ENCODE measurements at places on chromosomes 3 and 15.

GRCh38 chr3:157767607-157768006, 264.4 kb upstream of the VEPH1 start:
- no peaks in the 10 kb centered on the region for H3K27me3 ChIP-seq
- no peaks in the 10 kb centered on the region for H3K4me1 ChIP-seq
- H3K36me3 ChIP-seq, result no peaks in the 10 kb centered on the region
- H3K27ac ChIP-seq, result no peak overlapping the region
- H3K4me3 ChIP-seq, result no peak overlapping the region

DNA sequence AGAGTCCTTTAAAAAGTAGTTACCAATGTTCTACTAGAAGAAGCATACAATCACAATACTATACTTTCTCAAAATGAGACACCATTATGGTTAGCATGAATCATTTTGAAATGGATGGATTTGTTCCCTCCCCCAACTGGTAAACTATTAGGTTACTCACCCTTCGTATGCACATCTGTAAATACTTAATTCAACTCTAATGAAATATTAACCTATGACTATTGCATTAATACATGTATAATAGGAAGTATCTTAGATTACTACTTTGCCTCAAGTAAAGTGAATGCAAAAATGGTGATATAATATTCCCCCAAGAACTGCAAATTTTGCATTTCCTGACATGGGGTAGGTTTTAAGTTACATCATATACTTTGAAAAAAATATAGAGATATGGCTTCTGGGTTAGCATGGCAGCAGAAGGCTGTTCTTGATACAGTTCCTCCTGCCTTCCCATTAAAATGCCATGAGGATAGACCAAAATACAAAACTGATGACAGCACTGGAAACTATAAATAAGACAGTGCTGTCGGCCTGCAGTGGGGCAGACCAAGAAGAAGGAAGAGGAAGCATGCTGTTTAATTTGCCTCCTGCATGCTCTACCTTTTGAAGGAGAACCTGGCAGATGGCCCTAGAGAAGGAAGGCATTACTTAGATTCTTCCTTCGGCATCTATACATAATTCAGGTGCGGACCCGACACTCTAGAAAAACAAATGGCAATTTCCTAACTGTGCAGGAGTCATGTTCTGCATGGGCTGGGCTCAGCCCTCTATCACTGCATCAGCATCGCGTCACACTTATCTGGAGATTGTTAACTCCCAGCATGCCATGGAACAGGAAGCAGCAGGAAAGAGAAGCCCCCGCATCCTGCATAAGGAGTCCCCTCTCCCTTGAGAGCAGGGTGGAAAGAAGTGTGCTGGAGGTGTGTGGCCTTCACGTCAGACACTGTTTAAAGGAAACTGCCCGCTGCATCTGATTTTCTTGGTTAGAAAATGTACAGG, 41.8 kb upstream of the NEO1 start:
- H3K27ac ChIP-seq, result no peak overlapping the region
- no peaks in the 10 kb centered on the region for H3K27me3 ChIP-seq
- no peaks in the 10 kb centered on the region for H3K4me1 ChIP-seq
- H3K36me3 ChIP-seq, result no peaks in the 10 kb centered on the region
- no peak for DNase-seq

GRCh38 chr15:86157606-86158293, 78.1 kb downstream of the AGBL1 start:
- H3K27ac ChIP-seq, result no peak overlapping the region
- no peaks in the 10 kb centered on the region for H3K4me1 ChIP-seq
- H3K4me3 ChIP-seq, result no peak overlapping the region
- H3K27me3 ChIP-seq, result no peaks in the 10 kb centered on the region

DNA sequence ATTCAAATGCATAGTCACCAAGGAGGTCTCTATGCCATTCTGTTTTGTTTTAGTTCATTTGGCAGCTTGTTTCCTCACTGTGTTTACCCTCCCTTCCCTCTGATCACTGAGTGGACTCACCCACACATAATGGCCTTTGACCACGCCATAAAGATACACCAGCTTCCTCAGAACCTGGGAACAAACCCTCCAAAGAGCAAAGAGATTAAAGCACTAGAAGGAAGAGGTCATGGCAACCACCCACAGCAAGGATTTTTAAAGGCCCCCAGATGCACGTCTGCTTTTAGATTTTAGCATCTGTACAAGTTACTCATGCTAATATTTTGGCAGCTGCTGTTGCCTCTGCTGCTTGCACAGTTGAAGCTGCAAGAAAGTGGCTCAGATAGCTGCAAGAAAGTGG, 47.9 kb upstream of the CADPS start:
- no peaks in the 10 kb centered on the region for H3K4me1 ChIP-seq
- no peak overlapping the region for H3K4me3 ChIP-seq
- no peak overlapping the region for H3K27ac ChIP-seq
- no peaks in the 10 kb centered on the region for H3K36me3 ChIP-seq

GRCh38 chr3:42503957-42504333, 1.5 kb downstream of the VIPR1 start:
- H3K27me3 ChIP-seq, result no peaks in the 10 kb centered on the region
- peaks cover 37% of the 10 kb centered on the region for H3K4me1 ChIP-seq
- DNase-seq, result no peak
- H3K4me3 ChIP-seq, result no peak overlapping the region

GRCh38 chr15:76299786-76300185, 11.5 kb downstream of the ETFA start:
- no peaks in the 10 kb centered on the region for H3K36me3 ChIP-seq
- H3K4me3 ChIP-seq, result no peak overlapping the region
- H3K27me3 ChIP-seq, result no peaks in the 10 kb centered on the region
- DNase-seq, result no peak
- H3K27ac ChIP-seq, result no peak overlapping the region
- no peaks in the 10 kb centered on the region for H3K4me1 ChIP-seq

DNA sequence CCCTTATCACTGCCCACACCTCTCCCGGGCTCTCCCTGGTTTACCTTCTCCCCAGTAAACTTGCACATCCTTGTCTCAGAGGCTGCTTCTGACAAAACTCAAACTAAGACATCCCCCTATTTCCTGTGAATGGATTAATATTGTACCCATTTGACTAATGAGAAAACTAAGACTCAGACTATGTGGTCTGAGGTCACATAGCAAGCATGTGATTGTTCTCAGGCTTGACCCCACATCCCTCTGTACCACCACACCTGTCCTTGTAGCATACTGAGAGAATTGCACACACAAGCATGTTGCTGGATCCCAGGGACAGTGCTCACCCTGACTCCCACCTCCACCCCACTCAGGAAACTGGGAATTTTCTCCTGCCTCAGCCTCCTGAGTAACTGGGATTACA, 90.7 kb upstream of the HES1 start:
- H3K4me3 ChIP-seq, result no peak overlapping the region
- no peaks in the 10 kb centered on the region for H3K4me1 ChIP-seq
- H3K27ac ChIP-seq, result no peak overlapping the region
- no peaks in the 10 kb centered on the region for H3K27me3 ChIP-seq
- no peak for DNase-seq

GRCh38 chr3:195306369-195306768, 35.4 kb upstream of the XXYLT1 start:
- no peaks in the 10 kb centered on the region for H3K27me3 ChIP-seq
- no peak for DNase-seq
- H3K4me1 ChIP-seq, result no peaks in the 10 kb centered on the region
- H3K4me3 ChIP-seq, result no peak overlapping the region
- H3K36me3 ChIP-seq, result peaks cover 22% of the 10 kb centered on the region

DNA sequence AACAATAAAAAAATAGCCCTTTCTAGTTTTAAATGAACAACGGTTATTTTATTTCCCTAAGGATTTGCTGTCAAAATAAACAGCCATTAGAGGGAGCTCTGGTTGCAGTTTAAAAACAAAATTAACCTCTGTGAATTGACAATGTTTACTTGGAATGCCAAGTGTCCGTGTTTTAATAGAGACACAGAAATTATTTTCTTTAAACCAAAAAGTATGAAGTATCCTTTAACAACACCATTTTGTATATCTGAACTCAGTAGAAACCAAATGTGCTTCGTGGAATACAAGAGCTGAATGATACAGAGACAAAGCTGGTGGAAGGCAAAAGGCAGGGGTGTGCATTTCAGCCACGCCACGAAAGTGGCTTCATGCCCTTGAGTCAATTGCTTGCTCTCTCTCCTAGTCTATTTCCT, 74.4 kb downstream of the MOBP start:
- no peaks in the 10 kb centered on the region for H3K27me3 ChIP-seq
- H3K4me3 ChIP-seq, result no peak overlapping the region
- H3K4me1 ChIP-seq, result no peaks in the 10 kb centered on the region
- no peak for DNase-seq

- peaks cover 47% of the 10 kb centered on the region for H3K36me3 ChIP-seq
- H3K27ac ChIP-seq, result no peak overlapping the region
- no peaks in the 10 kb centered on the region for H3K27me3 ChIP-seq
- no peak overlapping the region for H3K4me3 ChIP-seq
- DNase-seq, result no peak
- H3K4me1 ChIP-seq, result peaks cover 3% of the 10 kb centered on the region
Observed at GRCh38 chr15:63555507-63555906, 41.7 kb upstream of the FBXL22 start.

DNA sequence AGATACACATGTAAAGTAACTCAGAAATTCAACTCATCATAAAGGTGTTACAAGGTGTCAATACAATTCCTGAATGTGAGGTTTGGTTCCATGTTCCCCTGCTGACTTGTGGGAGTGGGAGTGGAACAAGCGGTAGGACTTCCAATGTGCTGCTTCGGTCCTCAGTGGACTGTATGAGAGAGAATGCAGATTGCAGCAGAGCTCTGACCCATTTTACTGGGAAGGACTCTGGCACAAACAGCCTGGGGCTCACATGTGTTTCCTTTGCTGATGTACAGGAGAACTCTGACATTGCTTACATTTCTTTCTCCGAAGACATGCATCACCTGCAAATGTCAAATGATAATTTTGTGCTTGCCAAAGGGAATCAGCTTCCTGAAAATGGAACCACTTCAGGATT, 111.5 kb downstream of the UNC13C start:
- no peaks in the 10 kb centered on the region for H3K4me1 ChIP-seq
- H3K27ac ChIP-seq, result no peak overlapping the region
- H3K36me3 ChIP-seq, result no peaks in the 10 kb centered on the region
- no peaks in the 10 kb centered on the region for H3K27me3 ChIP-seq

DNA sequence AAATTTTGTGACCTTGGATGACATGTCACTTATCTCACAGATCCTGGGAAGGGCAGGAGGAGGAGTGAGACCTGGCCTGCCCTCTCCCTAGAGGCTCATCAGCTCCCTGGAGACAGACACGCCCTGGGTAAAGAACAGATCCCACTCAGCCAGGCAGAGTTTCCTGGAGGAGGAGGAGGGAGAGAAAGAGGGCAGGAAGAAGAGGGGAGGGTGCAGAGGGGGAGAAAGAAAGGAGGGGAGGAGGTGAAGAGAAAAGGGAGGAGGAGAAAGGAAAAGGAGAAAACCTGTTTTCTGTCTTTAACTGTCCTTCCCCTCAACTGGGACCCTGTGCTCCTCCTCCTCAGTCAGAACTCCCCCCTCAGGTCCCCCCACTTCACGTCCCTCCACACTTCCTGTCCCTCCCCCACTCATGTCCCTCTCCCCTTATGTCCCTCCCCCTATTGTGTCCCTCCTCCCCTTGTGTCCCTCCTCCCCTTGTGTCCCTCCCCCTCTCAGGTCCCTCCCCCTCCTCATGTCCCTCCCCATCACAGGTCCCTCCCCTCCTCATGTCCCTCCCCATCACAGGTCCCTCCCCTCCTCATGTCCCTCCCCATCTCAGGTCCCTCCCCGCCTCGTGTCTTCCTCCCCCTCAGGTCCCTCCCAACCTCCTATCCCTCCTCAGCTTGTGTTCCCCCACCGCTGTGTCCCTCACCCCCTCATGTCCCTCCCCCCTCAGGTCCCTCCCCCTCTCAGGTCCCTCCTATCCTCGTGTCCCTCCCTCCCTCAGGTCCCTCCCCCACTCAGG, 52.3 kb upstream of the CGNL1 start:
- no peak overlapping the region for H3K4me3 ChIP-seq
- H3K27ac ChIP-seq, result no peak overlapping the region
- DNase-seq, result no peak

DNA sequence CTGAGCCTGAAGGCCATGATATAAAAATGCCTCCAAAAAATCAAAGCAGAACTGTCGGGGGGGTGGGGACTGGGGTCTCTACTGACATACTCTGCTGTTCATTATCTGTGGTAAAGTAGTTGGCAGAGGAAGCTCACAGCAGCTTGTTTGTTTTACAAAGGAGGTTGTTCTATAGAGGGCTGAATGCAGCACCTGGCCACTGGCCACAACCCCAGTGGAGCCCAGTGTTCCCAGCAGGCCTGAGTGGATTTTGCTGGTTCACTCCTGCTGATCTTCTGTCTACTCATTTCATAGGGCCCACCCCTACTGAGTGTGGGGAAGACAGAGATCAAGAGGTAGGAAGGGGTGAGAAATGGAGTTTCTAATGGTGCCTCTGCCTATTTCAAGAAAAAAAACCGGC, 125.5 kb downstream of the DIPK2A start:
- DNase-seq, result no peak
- no peak overlapping the region for H3K4me3 ChIP-seq
- no peaks in the 10 kb centered on the region for H3K27me3 ChIP-seq
- H3K4me1 ChIP-seq, result no peaks in the 10 kb centered on the region
- no peaks in the 10 kb centered on the region for H3K36me3 ChIP-seq
- no peak overlapping the region for H3K27ac ChIP-seq

DNA sequence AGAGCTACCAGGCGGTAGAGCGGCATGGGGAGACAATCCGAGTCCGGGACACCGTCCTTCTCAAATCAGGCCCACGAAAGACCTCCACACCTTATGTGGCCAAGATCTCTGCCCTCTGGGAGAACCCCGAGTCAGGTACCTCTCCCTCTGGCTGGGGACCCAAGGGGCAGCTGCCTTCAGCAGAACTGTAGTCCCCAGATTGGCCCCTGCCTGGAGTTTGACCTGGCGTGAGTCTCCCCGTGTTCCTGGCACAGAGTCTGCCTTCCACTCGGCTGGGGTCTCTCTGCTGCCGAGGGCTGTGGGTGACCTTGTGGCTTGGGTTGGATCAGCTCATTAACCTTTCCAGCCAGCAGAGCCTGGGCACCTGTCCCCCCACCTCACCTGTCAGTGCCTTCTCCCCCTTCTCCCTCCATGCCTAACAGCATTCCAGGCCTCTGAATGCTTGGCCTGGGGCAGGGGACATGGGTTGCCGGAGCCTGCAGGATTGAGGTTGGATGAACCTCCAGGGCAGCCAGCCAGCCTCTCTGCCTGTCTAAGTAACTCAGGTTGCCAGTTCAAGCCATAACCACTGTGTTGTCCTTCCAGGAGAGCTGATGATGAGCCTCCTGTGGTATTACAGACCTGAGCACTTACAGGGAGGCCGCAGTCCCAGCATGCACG, 6.8 kb upstream of the CHST14 start:
- H3K4me1 ChIP-seq, result no peaks in the 10 kb centered on the region
- no peak overlapping the region for H3K4me3 ChIP-seq
- no peak for DNase-seq
- H3K27ac ChIP-seq, result no peak overlapping the region
